Neural progenitor cell (in vitro differentiated cells): ENCODE measurements at places on chromosomes 5 and 9. TPM values are rescaled to one million over a fixed set of nuclear protein-coding genes. Genes with fewer than 3 reads are reported as not detected.
A peak's percentile ranks its signal among the peaks of the same experiment; 100 is the strongest.

The TRIP13 gene
- total RNA-seq: 32.3 and 32.6 TPM in 2 replicates

The SGCD gene
- under 0.01 TPM in 1 of 2 replicates, not detected in the other for total RNA-seq

The GPR151 gene
- total RNA-seq: not detected in 2 replicates

GRCh38 chr9:112654282-112654681 is 63.6 kb downstream of the INIP start:
- DNase-seq: peak; percentile 9

DNA sequence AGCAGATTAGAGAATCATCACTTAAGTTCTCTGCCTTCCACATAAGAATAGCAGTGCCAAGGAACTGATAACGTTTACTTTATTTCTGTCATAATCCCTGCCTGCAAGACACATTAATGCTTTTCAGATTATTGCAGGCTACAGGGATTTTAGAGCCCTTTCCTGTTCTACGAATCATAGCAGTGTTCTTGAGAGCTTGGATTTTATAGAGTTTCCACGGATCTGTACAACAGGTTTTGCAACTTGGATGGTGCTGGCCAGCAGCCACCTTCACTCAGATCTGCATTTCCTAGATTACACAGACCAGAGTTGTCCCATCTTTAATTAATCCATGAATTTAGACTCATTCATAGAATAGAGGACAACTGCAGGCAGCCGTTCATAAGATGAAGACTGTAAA is 38.1 kb downstream of the SLC12A2 start:
- DNase-seq: no peak

DNA sequence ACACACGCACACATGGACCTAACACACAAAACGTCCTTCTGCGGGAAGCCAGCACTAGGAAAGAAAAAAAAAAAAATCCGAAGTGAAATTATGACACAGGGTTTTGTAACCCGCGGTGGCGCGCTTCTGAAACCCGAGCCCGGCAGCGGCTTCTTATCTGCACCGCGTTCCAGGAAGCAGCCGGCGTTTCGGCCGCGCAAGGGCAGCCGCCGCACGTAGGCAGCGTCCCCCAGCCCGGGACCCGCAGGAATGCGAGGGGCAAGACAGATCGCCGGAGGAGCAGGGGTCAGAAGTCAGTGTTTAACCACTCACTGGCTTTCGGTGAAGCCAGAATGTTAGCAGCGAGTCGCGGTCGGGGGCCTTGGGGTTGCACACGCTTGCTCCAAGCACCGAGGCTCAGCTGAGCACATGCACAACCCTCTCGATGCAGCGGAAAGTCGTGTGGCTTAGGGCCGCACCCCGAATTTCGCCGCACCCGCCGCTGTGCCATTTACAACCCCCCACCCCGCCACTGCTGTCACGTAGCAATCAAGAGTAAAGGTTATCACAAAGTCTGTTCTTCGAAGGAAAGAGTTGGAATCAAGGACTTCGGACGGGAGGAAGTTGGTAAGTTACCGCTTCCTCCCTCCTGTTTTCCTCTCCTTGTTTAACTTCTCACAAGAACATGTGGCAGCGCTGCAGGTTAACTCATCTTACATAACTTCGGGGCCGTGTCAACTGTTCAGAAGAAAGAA is 167.9 kb downstream of the AUH start:
- DNase-seq: peak; percentile 92

- peak; percentile 91 for DNase-seq
Measured at GRCh38 chr9:76873056-76873792, 32.7 kb downstream of the PRUNE2 start.

- DNase-seq: no peak
Measured at GRCh38 chr5:145204743-145205142, 630.4 kb downstream of the PRELID2 start.

GRCh38 chr5:179605026-179605833 is 18.2 kb downstream of the HNRNPH1 start:
- DNase-seq: no peak

The LYSMD3 gene
- total RNA-seq: 8.2 and 16.3 TPM in 2 replicates

The FBXO10 gene
- 13.4 and 28.2 TPM in 2 replicates for total RNA-seq

- no peak for DNase-seq
Measured at GRCh38 chr5:52738095-52738506, 49.6 kb upstream of the ITGA1 start.

- DNase-seq: no peak
Measured at GRCh38 chr5:149013796-149014195, 49.1 kb downstream of the SH3TC2 start.

The HSDL2 gene
- total RNA-seq: 14.5 and 23.8 TPM in 2 replicates

GRCh38 chr5:111299067-111299481 is 74.9 kb downstream of the CAMK4 start:
- DNase-seq: no peak

The TLX3 gene
- not detected in 2 replicates for total RNA-seq
